ENCODE measurements at places on chromosomes 2 and 18.

- DNase-seq: peak; percentile 68
Measured at GRCh38 chr2:216372761-216373291, 543 bp upstream of the MARCHF4 start.

DNA sequence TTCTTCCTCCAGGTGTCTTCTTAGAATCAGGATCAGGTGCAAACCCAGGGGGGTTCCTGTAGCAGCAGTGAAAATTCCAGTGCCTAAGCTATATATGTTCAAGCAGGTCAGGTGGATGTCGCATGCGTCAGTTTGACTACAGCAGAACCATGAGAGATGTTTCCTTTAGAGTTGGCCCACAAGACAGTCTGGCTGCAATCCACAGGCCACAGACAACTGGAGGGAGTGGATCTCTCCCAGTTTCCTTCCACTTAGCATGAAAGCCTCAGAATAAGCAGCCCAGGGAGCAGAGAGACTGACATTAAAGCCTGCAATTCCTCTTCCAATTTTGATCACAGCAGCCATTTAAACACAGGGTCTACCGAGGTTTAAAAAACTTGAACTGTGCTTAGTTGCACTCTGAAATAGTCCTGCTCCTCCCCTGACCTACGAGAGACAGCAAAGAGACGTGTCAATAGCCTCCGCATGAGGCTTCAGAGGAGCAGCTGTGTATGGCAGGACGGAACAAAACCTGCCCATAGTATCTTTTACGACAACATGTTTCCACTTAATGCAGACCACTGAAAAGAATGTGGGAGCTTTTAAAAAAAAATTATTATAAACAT, 988 bp upstream of the KCNE4 start:
- DNase-seq: no peak

- DNase-seq: no peak
Measured at GRCh38 chr2:197247083-197247482, 63.5 kb downstream of the ANKRD44 start.

DNA sequence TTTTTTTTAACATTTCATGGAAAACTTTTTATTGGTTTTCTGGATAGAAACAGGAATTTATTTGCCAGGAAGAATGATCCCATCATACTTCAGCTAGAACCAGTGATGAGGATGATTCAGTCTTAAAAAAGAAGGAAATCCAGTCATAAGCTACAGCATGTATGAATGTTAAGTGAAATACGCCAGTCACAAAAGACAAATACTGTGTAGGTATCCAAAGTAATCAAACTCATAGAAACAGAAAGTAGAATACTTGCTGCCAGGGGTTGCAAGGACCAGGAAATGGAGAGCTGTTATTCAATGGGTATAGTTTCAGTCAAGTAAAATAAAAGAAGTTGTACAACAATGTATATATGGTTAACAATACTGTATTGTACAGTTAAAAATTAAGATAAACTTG, 21.3 kb downstream of the PSME4 start:
- DNase-seq: peak; percentile 46

DNA sequence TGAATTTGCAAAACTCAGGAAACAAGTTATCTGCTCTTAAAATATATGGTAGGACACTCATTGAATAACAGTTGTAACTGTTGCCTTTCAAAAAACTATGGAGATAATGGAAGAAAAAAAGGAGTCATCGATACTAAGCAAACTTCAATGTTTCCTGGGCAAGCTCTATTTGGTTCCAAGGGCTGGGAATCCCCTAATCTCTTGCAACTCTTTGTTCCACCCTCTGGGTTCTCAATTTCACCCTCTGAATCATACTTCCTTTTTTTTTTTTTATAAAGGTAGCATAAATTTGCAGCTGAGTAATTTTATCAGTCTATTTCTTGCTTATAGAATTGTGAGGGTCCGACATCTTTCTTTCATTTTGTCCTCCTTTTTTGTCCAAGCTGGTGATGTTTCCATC, 36.7 kb downstream of the SLC9A4 start:
- DNase-seq: peak; percentile 17

- no peak for DNase-seq
Measured at GRCh38 chr2:137049518-137049917, 284.2 kb downstream of the THSD7B start.

DNA sequence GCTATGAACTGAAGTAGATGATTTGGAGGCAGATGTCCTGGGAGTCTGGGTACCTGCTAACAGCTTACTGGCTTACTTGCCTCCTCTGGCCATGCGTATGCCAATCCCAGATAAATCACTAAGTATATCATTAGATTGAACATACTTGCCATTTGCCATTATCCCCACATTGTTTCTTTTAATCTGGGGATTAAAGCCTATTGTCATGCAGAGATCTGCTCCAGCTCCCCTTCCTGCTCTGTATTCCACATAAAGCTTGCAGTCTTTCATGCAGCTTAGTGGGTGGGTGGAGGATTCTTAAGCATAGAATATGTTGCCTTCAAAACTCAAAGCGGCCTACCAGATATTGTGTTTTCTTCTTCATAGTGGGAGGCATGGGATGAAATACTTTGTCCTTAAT, 311.8 kb upstream of the MMADHC start:
- DNase-seq: no peak

Measured in pulmonary artery endothelial cell (primary cell).